ENCODE measurements at places on chromosomes 4 and X.

DNA sequence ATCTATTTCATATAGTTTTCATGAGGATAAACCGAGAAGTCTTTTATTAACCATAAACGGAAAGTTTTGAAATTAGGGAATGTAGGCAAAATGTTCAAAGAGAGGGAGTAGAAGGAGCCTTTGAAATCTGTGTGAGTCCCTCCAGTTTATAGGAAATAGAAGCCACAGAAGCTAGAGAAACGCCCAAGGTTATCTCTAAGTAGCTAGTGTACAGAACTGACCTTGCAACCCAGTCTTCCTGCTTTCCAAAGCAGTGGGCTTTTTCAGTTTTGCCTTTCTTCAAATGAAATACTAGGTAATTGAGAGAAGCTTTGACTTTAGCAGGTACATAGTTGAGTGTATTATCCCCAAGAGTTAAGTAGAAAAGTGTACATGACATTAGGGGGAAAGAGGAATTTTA, 39.4 kb downstream of the STIM2 start:
- no peak for DNase-seq

DNA sequence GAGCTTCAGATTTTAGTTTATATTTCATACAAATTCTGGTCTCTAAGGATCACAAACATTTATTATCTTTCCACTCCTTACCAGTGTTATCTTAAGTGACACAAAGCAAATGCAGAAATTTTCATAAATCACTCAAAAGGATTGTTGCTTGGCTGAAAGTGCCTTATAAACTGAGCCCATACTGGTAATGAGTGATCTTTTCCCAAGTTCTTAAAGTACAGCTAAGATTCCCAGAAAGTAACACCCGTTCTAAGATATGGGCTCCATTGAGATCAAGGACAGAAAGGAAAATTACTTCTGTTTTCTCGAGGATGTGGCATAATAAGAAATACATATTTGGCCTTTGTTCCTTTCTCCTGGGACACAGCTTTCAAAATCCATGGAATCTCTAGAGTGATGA, 313.7 kb downstream of the ARHGAP24 start:
- DNase-seq, result no peak

DNA sequence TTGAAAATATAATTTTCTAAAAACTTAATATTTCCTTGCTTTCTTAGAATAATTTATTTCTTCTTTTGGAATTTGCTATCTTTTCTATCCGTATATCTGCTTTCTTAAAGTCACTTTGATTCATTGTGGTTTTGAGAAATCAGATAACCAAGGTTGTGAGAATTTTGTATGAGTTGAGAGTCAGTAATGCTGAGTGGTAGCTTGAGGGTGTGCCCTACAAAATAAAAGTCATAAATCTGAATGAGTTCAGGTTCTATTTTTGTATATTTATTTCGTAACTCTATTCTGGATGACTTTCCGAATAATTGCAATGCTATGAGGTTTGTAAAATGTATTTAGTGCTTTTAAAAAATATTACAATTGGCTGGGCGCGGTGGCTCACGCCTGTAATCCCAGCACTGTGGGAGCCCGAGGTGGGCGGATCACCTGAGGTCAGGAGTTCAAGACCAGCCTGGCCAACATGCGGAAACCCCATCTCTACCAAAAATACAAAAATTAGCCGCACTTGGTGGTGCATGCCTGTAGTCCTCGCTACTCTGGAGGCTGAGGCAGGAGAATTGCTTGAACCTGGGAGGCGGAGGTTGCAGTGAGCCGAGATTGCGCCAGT, 8.9 kb downstream of the COPS4 start:
- no peak for DNase-seq

DNA sequence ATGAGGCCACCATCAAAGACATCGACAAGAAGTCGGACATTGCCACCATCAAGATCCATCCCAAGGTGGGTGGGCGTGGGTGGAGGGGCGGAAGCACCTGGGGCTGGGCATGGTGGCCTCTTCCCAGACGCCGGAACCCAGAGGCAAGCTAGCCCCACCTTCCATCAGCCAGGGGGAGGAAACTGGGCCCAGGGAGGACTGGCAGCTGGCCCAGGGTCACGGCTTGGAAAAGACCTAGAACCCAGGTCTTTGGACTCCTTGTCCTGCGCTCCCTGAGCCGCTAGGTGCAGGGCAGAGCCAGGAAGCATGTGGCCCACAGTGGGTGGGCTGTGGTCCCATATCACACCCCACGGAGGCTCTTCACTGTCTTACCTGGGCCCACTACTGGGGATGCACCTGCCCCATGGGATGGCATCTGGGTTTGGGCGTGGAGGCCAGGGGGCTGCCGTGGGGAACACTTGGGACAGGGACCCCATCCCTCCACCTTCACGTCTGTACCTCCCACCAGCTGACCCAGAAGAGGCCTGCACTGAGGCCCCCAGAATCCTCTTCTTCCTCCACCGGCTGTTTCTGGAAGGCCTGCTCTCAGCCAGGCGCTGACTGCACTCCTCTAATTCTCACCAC, 17.3 kb downstream of the HTRA3 start:
- no peak for DNase-seq

GRCh38 chrX:121208563-121208962, 161.2 kb downstream of the GLUD2 start:
- no peak for DNase-seq

- no peak for DNase-seq
Observed at GRCh38 chr4:121096629-121097028, 24.3 kb upstream of the NDNF start.

DNA sequence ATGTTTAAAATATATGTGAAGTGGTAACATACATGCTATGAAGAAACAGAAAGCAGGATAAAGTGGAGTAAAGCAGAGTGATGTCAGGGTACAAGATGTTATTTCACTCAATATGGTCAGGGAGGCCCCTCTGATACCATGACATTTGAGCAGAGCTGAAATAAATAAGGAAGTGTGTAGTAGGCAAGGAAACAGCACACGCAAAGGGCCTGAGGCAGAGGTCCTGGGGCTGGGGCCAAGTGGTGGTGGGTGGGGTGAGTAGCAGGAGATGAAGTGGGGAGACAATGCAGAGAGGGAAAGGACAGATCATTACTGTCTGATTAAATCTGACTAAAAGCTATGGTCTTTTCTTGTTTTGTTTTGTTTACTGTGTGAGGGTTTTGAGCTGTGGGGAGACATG, 61.1 kb downstream of the FAM13A start:
- DNase-seq, result no peak

DNA sequence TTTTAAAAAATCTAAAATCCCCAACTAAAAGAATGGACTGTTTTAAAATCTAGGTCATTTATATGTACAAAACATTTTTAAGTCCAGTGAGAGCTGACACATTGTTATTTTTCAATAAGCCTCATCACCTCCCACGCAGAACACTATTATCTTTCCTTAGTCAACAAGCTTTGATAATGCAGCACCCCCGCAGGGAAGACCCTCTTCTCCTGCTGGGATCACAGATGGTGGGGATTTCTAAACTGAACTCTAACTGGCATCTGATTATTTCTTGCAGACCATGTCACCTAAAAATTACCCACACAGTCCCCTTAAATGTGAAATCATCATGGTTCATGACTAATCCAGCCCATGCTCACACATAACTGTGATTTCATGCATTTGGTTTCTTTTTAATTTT, 11.6 kb downstream of the SYTL4 start:
- DNase-seq, result no peak

- DNase-seq, result no peak
Observed at GRCh38 chr4:95869961-95870500, 30.1 kb downstream of the PDHA2 start.

- DNase-seq, result no peak
Observed at GRCh38 chrX:103586314-103586646, 965 bp downstream of the TCEAL4 start.

- DNase-seq, result no peak
Observed at GRCh38 chr4:124331781-124332180, 380.8 kb downstream of the ANKRD50 start.

GRCh38 chr4:7659429-7660175, 224.9 kb upstream of the PSAPL1 start:
- no peak for DNase-seq

DNA sequence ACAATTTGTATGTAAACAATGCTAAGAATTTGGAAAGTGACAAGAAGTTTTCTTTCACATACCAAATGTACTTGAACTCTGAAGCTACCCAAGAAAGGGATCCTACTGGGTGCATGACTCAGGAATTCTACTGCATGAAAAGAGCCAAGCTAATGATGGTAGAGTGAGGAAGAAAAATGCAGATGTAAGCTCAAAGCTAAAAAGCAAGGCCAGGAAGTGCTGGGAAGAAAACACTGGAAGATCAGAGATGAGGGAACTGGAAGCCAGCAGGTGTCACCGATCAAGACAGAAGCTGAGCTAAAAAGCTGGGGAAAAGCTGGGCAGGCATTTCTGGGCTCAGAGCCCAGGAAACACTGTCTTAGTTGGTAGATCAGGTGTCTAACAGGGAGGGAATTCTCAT, 449.1 kb downstream of the NKX6-1 start:
- DNase-seq, result no peak

DNA sequence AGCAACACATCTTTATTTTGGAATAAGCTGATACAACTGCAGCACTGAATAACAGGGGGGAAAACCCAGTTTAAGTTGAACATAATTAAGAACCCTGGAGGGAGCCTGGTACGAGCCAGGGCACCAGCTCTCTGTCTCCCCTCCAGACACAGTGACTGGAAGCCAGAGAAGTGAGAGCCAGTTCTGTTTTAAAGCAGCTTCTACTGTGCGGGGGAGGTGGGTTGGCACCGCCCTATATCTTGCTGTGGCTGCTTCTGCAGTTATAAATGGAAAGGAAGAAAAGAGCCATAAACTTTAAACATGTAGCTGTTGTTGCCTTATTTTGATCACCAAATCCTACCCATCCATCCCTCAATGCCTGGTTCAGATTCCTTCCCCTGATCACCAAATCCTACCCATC, 207.9 kb upstream of the ANXA3 start:
- DNase-seq, result no peak

DNA sequence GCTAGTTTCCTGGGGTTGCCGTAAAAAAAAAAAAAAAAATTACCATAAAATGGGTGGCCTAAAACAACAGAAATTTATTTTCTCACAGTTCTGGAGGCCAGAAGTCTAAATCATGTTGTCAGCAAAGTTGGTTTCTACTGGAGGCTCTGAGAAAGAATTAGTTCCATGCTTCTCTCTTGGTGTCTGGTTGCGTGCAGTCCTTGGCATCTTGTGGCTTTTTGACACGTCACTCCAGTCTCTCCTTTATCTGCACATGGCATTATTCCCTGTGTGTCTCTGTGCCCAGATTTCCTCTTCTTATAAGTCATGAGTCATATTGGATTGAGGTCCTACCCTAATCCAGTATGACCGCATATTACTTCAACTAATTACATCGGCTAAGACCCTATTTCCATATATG, 38.7 kb downstream of the SPATA4 start:
- DNase-seq, result no peak

DNA sequence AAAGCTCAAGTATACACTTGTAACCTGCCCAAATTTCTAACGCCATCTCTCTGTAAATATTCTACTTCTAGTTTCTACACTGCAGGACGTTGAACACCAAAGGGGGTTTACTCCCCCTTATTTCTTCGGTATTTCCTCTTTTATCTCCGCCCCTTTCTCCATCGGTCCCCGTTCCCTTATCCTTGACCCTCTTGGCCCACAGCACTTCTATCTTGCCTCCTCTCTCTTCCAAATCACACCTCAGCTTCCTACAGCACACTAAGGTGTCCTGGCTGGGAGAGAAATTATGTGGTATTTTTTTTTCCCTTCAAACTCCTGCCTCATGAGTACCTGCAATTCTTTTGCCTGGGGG, 715 bp downstream of the ZMAT1 start:
- DNase-seq, result no peak

DNA sequence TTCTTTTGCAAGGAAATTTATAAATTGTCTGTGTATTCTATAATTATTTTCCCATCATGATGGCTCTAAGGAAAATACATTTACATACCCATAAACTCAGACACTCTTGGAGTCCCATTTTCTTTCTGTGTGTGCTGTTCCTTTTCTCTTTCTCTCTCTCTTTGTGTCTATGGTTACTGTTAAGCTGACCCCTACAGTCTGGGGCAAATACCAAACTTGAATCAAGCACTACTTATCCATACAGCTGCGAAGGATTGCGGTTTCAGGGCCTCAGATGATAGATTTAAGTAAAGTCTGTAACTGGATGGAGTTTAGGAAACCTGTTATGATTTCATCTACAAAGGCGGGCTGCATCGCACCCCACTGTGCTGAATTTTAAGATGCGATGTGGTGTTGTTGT, 150.2 kb downstream of the SHROOM3 start:
- no peak for DNase-seq

GRCh38 chr4:111404673-111405072, 740.6 kb upstream of the FAM241A start:
- no peak for DNase-seq

DNA sequence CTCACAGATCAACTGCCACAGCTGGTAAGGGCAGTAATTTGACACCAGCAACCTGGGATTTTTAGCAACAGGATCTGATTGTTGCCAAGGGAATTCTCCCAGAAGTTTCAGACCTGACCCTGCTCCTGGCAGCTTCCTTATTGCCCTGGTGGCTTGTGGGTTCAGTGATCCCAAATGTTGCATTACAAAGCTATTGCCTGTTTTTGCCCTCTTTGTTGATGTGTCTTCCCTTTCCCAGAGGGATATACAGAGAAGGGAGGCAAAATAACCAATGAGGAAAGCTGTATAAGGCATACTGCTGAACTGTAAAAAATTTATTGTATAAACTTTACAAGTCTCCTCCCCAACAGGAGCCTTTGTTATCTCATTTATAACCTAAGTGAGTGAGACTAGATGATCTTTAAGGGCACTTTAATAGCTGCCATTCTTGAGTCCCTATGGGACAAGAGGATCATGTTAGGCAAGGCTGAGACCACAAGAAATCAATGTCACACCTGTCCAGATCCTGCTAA, 22.2 kb downstream of the VSIG4 start:
- no peak for DNase-seq

DNA sequence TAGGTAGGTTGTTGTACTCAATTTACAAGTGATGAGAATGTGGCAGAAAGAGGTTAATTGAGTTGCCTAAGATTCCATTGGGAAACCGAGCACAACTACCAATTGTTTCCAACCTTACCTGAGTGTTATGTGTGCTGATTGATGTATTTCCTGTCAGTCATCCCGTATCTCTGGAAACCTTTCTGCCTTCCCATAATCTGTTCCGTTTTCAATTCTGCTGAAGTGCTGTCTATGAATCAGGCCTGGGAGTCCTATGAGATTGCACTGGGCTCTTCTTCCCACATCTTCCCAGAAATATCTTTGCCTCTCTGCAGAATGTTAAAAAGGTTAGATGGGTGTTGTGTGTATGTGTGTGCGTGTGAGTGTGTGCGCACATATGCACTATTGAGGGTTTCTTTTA, 229.5 kb upstream of the ANXA3 start:
- no peak for DNase-seq

DNA sequence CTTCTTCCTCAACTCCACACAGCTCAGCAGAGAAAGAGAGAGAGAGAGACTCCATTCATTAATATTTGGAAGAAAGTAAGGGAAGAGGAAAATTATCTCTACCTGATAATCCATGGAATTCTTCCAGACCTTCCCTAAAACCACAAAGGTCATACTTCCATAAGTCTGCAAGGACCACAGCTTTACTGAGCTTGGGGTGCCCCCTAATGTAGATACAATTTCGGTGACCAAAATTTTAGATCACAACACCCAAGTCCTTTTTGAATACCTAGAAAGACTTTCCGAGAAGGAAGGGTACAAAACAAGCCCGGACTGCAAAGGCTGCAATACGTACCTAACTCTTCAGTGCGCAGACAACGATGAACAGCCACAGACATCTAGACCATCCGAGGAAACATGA, 523.9 kb downstream of the GLUD2 start:
- DNase-seq, result no peak

GRCh38 chr4:41394481-41394894, 137.8 kb downstream of the UCHL1 start:
- DNase-seq, result no peak

GRCh38 chr4:92368653-92369052, 64.9 kb downstream of the GRID2 start:
- no peak for DNase-seq
